Psoas muscle (tissue), 8 donors: ENCODE measurements at places on chromosomes 16 and 17.

GRCh38 chr17:45824901-45825492 lies 19.7 kb upstream of the SPPL2C start:
- no peaks in the 10 kb centered on the region for H3K27me3 ChIP-seq
- H3K4me1 ChIP-seq: no peaks in the 10 kb centered on the region
- H3K4me3 ChIP-seq: no peak overlapping the region
- no peaks in the 10 kb centered on the region for H3K36me3 ChIP-seq
- DNase-seq: no peak
- no peak overlapping the region for H3K27ac ChIP-seq

DNA sequence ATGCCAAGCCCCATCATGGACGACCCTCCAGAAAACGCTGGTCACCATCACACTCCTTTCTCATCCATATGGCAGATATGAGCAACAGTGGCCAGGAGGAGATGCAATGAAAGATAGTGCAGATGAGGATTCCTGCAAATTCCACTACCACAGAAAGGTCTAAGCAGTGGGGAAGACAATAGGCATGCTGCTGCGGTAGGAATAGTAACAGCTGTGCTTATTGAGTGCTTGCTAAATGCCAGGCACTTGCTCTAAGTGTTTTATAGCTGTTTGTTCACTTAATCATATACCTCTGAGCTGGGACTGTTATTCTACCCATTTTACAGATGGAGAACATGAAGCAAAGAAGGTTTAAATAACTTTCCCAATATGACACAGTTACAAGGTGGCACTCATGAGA lies 46.6 kb upstream of the AKAP1 start:
- H3K36me3 ChIP-seq: no peaks in the 10 kb centered on the region
- no peak overlapping the region for H3K4me3 ChIP-seq
- H3K27me3 ChIP-seq: no peaks in the 10 kb centered on the region
- H3K27ac ChIP-seq: no peak overlapping the region
- DNase-seq: no peak

DNA sequence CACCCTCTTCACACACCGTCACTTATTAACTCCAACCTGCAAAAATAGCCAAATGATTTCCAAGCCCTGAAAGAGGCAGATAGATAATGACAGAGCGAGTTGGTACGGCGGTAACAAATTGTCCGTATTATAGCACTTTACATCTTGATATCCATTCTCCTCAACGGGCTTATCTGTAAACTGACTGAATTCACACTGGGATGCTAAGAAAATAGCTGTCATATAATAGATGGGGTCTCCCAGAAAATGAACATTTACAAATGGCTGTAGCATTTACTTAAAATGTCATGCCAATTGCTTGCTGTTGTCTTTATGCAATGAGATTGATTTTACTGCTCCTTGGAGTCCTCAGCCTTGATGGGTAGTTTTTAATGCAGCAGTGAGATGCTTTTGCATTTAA lies 225.8 kb upstream of the SDK2 start:
- DNase-seq: no peak
- H3K4me1 ChIP-seq: no peaks in the 10 kb centered on the region
- no peak overlapping the region for H3K27ac ChIP-seq
- no peaks in the 10 kb centered on the region for H3K36me3 ChIP-seq
- no peaks in the 10 kb centered on the region for H3K27me3 ChIP-seq
- no peak overlapping the region for H3K4me3 ChIP-seq

GRCh38 chr17:51164911-51165679 lies 1.1 kb upstream of the NME2 start:
- peaks cover 60% of the 10 kb centered on the region for H3K36me3 ChIP-seq
- peak overlapping the region; percentile 100 for H3K27ac ChIP-seq
- no peaks in the 10 kb centered on the region for H3K27me3 ChIP-seq
- peak overlapping the region; percentile 99 for H3K4me3 ChIP-seq
- peaks cover 16% of the 10 kb centered on the region for H3K4me1 ChIP-seq

- peaks cover 11% of the 10 kb centered on the region for H3K36me3 ChIP-seq
- no peaks in the 10 kb centered on the region for H3K27me3 ChIP-seq
- H3K27ac ChIP-seq: no peak overlapping the region
- H3K4me3 ChIP-seq: no peak overlapping the region
- H3K4me1 ChIP-seq: no peaks in the 10 kb centered on the region
These were observed 2.4 kb downstream of the AOC2 start for GRCh38 chr17:42846594-42847280.

- no peak for DNase-seq
- H3K27ac ChIP-seq: peak overlapping the region; percentile 31
- no peak overlapping the region for H3K4me3 ChIP-seq
- no peaks in the 10 kb centered on the region for H3K27me3 ChIP-seq
- peaks cover 58% of the 10 kb centered on the region for H3K36me3 ChIP-seq
These were observed 17.4 kb downstream of the USP22 start for GRCh38 chr17:21025451-21025850.

- H3K4me3 ChIP-seq: no peak overlapping the region
- no peak overlapping the region for H3K27ac ChIP-seq
- H3K4me1 ChIP-seq: no peaks in the 10 kb centered on the region
- DNase-seq: no peak
- H3K36me3 ChIP-seq: peaks cover 7% of the 10 kb centered on the region
- no peaks in the 10 kb centered on the region for H3K27me3 ChIP-seq
These were observed 58.3 kb downstream of the CYB561 start for GRCh38 chr17:63387656-63388340.

DNA sequence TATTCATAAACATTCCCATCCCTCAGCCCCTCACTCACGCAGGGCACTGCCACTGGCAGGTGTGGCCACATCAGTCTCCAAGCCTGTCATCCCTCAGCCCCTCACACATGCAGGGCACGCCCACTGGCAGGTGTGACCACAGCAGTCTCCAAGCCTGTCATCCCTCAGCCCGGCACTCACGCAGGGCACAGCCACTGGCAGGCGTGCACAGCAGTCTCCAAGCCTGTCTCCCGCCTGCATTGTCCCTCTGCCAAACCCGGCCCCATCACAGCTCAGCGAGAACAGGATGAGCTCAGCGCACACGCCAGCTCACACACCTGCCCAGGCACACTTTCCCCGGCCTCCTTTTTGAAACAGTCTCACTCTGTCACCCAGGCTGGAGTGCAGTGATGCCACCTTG lies 11.4 kb upstream of the KREMEN2 start:
- no peak overlapping the region for H3K4me3 ChIP-seq
- H3K27me3 ChIP-seq: no peaks in the 10 kb centered on the region
- peak; percentile 28 for DNase-seq
- H3K36me3 ChIP-seq: peaks cover 15% of the 10 kb centered on the region
- H3K27ac ChIP-seq: no peak overlapping the region
- H3K4me1 ChIP-seq: peaks cover 20% of the 10 kb centered on the region

GRCh38 chr17:73593249-73593965 lies 50.8 kb downstream of the SDK2 start:
- H3K36me3 ChIP-seq: no peaks in the 10 kb centered on the region
- no peak overlapping the region for H3K27ac ChIP-seq
- DNase-seq: no peak
- no peak overlapping the region for H3K4me3 ChIP-seq
- H3K27me3 ChIP-seq: no peaks in the 10 kb centered on the region
- H3K4me1 ChIP-seq: no peaks in the 10 kb centered on the region
